ENCODE measurements at places on chromosomes 7 and 10.

DNA sequence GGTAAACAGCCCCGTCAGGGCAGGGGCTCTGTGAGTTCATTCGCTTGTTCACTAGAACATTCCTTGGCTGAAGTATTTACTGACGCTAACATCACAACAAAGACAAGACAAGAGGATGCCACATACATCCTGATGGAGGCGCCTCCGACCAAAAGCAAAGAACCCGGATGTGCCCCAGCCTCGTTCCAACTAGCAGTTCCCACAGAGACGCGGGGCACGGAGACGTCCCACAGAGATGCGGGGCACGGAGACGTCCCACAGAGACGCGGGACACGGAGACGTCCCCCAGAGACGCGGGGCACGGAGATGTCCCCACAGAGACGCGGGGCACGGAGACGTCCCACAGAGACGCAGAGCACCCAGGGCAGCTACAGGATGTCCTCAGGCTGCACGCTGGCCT lies 35.4 kb upstream of the CFAP46 start:
- DNase-seq, result no peak

DNA sequence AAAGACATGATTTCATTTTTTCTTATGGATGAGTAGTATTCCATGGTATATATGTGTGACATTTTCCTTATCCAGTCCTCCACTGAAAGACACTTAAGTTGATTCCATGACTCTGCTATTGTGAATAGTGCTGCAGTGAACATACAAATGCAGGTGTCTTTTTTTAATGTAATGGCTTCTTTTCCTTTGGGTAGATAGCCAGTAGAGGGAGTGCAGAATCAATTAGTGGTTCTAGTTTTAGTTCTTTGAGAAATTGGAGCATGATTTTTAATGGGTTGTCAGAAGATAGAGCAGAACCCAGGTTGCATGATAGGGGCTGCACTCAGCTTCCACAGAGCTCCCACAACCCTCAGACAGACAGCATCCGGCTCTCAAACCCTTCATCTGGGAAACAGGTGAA lies 152.9 kb upstream of the PLXDC2 start:
- no peak for DNase-seq

- DNase-seq, result no peak
Measured at GRCh38 chr7:104772405-104773345, 241.3 kb upstream of the KMT2E start.

GRCh38 chr10:111874576-111874975 lies 309.0 kb downstream of the GPAM start:
- no peak for DNase-seq

GRCh38 chr7:115533785-115534184 lies 496.8 kb downstream of the TFEC start:
- no peak for DNase-seq

DNA sequence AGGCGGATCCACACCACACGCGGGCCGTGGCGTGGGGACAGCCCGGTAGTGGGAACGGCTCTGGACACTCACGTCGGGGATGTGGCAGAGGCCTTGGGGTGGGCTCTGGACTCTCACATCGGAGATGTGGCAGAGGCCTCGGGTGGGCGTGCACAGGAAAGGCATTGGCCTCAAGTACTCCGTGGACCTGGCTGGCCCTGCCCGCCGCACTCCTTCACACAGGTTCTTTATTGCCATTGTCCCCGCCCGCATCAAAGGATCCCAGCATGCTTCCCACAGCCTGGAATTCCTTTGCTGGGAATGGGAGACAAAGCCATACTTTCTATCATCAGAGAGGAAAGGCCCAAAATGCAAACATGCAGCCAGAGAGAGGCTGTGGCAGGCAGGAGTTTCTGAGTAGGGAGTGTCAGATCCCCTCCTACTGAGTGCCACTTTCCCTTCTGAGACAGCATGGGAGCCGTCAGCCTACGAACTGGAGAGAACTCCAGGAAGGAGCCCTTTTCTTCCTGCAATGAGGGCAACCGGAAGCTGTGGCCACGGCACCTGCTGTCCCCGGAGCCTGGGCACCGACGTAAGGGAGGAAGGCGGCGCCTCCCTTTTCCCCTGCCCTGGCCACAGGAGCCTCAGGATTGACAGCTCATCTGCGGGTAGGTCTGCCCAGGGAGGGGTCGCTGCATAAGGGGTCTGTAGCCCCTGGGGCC lies 51.5 kb downstream of the RBM17 start:
- DNase-seq, result no peak

DNA sequence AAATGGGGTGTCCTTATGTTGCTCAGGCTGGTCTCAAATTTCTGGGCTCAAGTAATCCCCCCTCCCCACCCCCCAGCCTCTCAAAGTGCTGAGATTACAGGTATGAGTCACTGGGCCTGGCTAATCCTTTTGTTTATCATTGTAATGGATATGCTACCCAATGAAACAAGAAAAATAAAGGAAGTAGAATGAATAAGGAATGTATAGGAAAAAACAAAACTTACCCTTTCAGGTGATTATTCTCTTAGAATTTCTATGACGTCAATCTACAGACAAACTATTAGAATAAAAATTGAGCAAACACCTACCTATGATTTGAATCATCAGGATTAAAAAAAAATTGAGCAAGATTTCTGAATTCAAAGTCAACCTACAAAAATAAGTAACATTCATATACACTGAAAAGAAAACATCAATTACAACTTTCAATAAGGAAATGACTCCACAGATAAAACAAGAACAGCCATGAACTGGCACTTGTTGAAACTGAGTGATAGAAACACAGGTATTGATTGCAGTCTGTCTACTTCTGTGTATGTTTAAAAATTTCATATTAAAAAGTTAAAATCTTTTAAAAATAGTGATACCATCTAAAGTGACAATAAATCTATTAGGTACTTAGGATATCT lies 12.2 kb downstream of the ADAM12 start:
- DNase-seq, result no peak

DNA sequence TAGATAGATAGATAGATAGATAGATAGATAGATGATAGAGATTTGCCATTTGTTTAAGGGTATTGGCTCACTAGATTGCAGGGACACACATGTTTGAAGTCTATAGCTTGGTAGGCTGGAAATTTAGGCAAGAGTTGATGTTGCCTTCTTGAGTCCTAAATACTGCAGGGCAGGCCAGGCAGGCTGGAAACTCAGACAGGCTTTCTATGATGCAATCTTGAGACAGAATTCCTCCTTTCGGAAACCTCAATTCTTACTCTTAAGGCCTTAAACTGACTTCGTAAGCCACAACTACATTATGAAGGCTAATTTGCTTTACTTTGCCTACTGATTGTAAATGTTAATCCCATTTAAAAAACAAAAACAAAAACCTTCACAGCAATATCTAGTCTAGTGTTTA lies 322.9 kb upstream of the AKR1E2 start:
- no peak for DNase-seq

DNA sequence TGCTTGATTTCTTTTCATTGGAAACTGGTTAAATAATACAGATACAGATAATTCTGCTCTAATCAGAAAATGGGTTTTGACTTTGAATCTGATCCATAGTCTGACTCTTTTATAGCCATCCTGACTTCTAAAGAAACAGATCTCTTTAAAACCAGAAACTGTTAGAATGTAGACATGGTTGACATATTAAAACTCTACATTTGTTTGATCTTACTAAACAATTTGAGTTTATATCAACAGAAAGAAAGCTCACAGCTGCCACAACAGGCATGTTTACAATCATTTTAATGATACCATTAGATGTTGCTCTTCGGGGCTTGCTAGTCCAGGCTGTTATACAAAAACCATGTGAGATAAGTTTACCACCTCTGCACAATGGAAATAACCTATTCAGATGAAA lies 193.0 kb upstream of the SEMA3A start:
- no peak for DNase-seq

- DNase-seq, result no peak
Measured at GRCh38 chr10:35600193-35600592, 4.9 kb upstream of the GJD4 start.

DNA sequence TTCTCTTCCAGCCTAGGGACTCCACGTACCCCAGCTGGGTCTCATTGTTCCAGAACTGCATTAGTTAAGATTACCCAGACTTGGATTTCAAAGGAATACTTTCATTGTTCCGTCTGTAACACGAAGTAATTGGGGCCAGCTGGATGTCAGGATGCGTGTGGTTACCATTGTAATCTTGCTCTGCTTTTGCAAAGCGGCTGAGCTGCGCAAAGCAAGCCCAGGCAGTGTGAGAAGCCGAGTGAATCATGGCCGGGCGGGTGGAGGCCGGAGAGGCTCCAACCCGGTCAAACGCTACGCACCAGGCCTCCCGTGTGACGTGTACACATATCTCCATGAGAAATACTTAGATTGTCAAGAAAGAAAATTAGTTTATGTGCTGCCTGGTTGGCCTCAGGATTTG lies 21.0 kb downstream of the LRRC17 start:
- no peak for DNase-seq

DNA sequence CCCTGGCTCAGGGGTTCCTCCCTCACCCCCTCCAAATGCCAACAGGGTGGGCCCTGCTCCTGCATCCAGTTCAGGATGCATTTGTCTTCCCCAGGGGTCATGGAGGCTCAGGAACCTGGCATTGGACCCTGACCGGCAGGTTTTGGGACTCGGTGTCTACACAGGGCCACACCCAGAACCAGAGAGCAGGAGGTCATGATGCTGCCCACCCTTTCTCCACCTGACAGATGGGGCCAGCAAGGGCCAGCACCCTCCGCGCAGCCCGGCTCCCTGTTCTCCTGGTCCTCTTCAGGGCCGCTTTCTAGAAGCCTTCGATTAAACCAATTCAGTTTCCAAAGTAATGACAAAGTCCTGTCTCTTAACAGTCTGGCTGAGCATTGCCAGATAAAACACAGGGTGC lies 50.2 kb downstream of the CAMK2B start:
- no peak for DNase-seq

DNA sequence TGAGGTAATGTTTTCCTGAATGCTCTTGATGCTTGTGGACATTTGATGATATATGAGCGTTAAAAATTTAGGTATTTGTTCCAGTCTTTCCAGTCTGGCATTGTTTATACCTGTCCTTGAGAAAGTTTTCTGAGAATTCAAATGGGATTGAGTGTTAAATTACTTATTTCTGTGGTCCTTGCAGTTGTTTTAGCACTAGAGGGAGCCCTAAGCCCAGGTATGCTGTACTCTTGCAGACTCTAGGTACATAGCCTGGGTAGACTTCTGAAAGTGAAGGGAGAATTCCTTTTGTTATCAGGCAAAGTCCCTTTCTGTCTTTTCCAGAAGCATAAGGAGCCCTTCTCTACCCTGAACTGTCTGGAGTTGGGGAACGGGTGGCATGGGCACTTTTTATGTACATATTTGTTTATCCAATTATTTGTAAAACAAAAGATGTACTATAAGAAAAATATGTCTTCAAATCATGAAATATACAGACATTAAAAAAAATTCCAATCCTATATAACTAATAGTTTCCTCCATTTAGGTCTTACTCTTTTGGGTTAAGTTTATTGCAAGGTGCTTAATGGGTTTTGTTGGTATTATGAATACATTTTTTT lies 262.1 kb downstream of the ATRNL1 start:
- DNase-seq, result peak; percentile 34

- no peak for DNase-seq
Measured at GRCh38 chr10:129719889-129720590, 244.0 kb downstream of the EBF3 start.

DNA sequence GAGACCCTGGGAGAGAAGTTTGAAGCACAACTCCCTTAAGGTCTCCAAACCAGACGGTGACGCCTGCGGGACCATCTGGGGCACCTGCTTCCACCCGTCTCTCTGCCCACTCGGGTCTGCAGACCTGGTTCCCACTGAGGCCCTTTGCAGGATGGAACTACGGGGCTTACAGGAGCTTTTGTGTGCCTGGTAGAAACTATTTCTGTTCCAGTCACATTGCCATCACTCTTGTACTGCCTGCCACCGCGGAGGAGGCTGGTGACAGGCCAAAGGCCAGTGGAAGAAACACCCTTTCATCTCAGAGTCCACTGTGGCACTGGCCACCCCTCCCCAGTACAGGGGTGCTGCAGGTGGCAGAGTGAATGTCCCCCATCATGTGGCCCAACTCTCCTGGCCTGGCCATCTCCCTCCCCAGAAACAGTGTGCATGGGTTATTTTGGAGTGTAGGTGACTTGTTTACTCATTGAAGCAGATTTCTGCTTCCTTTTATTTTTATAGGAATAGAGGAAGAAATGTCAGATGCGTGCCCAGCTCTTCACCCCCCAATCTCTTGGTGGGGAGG lies 10.8 kb downstream of the SERPINE1 start:
- DNase-seq, result no peak

GRCh38 chr7:30659312-30659711 lies 22.9 kb downstream of the CRHR2 start:
- DNase-seq, result no peak

- DNase-seq, result no peak
Measured at GRCh38 chr7:105892387-105892786, 16.0 kb upstream of the ATXN7L1 start.

DNA sequence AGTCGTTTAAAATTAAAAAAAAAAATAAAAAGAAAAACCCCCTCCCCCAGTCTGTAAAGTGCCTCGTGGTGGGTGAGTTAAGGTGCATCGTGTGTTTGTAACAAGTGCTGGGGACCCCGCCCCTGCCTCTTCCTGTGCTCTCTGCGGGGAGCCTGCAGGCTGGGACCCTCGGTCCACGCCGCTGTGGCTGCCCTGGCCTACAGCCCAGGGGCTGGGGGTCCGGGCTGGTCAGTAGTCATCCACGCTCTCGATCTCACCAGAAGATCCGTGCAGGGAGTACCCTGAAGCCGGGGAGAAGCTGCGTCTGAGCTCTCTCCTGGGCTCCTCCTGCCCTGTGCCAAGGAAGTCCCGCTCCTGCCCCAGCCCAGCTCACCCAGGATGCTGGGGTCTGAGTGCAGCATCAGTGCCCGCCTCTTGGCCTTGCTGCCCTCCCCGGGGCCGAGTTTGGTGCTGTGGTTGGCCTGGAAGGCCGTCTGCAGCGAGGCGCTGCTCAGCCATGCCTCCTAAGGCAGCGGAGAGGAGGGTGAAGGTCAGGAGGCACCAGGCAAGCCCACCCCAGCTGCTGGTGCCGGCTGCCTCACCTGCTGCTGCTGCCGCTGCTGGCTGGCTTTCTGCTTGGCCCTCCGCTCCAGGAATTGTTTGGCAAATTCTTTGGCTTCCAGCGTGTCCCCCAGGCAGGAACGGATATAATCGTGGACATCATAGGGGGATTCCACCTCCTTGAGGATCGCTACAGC lies 8.1 kb downstream of the GNB2 start:
- no peak for DNase-seq

DNA sequence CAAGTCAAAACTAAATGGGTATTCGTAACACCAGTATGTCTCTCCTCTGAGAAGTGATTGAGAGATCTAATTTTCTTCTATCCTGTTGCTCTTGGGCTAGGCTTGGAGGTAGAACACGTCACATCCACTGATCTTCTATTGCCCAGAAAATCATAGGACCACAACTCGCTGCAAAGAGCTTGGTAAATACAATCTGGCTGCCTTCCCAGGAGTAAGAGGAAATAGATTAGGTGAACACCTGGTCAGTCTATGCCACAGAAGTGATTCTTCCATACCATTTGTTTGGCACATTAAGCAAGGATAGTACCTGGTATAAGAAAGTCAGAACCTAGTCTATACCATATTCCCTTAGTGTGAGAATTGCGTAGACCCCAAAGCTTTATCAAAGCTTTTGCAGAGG lies 129.3 kb upstream of the PHYHIPL start:
- DNase-seq, result no peak

GRCh38 chr10:2150288-2150687 lies 413.0 kb upstream of the ADARB2 start:
- DNase-seq, result no peak

All from SK-N-MC (cell line).